ENCODE measurements at places on chromosomes 4 and X.

GRCh38 chr4:151105454-151106032 lies 6.1 kb downstream of the RPS3A start:
- no peak for DNase-seq

GRCh38 chr4:48270951-48271473 lies 1.4 kb upstream of the TEC start:
- DNase-seq: no peak

- DNase-seq: peak; percentile 15
Measured at GRCh38 chrX:24676403-24677024, 17.2 kb upstream of the POLA1 start.

DNA sequence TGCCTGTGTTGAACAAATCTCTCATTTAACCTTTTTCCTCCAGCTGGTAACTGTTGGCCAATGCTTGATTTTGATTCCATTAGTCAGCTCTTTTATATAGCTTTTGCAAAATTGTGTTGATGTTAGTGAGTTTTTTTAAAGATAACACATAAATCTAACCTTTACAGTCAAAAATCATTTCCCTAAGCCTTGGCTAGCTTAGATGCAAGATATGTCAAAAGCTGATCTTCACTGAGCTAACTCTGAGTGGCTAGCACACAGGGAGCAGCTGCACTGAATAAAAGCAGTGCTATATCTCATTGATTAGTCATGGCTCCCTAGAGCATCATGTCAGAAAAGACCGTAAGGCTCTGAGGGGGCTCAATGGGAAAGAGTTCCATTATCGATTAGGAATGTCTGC lies 78.7 kb downstream of the PPARGC1A start:
- no peak for DNase-seq

- no peak for DNase-seq
Measured at GRCh38 chrX:48540028-48540375, 488 bp downstream of the TBC1D25 start.

- DNase-seq: no peak
Measured at GRCh38 chr4:2936773-2937145, 26.4 kb downstream of the NOP14 start.

DNA sequence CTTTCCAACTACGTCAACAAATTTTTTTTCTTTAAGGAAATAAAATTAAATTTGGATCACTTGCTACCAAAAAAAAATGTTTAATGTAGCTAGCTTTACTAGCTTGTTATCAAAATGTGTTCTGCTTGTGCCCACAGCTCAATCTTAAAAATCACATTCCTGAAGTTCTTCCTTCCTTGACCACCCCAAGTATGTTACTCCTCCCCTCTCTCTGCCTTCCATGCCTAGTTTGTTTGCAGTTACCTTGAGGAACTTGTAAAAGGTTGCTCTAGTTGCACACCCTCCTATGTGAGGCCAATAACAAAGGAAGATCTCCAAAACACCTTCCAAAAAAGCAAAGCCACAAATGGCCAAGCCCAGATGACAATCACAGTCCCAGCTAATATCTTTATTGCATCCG lies 19.6 kb upstream of the TMEM184C start:
- no peak for DNase-seq

DNA sequence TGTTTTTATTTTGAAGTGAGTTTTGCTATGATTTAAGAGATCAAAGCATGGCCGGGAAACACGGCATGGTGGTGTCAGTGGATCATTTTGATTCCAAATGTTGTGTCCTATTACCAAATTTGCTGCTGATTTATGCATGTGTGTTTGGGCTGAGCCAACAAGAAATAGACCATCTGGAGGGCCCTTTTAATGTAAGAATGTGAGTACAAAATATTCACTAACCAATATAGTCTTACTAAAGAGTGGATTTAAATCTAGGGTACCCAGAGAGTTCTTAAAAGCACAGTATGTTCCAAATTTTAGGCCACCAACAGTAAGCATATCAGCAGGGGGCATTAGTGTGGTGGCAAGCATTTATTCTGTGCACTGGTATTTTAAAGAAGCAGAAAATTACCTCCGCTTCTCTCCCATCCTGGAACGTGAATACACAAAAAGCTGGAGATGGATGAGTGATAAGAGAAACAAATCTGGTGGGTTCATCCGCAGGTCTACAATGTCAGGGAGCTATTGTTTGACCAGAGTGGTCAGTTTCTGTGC lies 444.4 kb upstream of the IGFBP7 start:
- DNase-seq: no peak

DNA sequence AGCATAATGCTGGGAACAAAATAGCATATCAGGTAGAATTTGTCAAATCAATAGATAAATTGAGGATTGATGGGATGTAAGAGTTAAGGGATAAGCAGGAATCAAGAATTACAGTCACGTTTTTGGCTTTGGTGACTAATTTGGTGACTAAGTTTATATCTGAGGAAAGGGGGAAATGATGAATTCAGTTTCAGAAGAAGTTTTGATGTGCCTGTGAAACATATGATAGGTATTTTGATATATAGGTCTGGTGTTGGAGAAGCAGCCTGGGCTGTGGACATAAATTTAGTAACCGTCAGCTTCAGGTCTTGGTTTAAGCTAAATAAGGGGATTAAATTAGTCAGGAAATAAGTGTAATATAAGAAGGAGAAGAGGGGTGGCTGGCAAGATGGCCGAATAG lies 79.0 kb upstream of the EDA2R start:
- no peak for DNase-seq

DNA sequence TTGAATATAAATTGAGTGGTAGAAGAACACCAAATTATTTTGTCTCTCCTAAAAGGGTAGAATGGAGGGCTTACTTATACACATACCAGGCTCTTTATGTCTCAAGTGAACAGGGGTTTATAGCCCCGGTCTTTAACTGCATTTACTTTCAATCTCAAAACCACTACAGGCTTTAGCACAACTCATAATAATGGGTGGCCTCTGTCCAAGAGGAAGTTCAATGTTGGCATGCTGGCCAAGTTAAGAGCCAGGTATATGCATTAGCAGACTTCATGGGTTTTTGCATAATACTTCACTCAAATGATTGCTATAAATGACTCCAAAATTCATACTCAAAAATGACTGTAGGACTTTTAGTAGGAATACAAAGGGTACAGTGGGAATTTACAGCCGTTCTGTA lies 118.5 kb upstream of the OTUD4 start:
- DNase-seq: no peak

DNA sequence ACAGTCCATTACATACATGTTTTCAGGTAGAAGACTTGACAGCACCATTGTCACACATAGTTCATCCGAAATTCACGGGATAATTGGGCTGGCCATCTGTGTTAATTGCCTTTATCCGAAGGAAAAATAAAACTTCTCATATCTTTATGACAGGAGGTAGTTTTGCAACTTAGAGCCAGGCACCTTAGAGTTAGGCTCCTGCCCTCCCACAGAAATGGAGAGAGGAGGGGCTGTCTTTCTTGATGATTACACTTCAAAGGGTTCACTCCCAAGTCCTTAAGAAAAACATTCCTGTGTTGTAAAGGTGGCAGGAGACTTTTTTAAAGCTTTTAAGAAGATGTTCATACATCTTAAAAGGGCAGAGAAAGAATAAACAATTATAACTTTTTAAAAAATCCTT lies 10.5 kb upstream of the SCARB2 start:
- no peak for DNase-seq

DNA sequence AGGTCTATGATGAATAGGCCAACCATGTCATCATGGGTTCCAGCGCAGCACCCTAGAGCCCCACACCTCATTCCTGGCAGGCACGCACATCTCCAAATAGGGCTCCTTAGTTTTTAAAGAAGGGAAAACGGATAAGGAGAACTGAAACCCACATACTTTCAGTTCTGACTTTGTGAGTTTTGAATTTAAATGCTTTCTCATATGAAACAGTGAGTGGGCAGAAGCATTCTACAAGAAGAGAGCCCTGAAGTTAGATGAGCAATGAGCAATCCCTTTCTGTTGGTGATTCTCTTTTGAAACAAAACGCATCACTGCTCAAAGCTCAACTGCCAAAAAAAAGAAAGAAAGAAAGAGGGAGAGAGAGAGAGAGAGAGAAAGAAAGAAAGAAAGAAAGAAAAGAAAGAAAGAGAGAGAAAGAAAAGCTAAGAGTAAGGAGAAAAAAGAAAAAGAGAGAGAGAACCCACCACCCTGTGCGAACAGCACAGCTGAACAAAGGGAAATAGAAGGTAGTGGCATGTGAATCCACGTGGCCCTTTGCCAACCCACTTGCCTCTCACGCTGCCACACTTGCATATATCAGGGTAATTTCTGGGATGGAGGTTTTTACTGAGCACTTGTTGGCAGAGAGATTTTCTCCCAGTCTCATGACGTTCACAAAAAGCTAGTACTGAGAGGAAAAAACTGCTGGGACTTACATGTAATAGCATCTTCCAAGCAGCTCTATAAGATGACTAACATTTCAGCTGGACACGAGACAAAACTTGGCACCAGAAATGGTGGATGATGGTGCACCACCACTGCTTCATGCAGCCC lies 31.0 kb downstream of the TMSB4X start:
- peak; percentile 11 for DNase-seq

DNA sequence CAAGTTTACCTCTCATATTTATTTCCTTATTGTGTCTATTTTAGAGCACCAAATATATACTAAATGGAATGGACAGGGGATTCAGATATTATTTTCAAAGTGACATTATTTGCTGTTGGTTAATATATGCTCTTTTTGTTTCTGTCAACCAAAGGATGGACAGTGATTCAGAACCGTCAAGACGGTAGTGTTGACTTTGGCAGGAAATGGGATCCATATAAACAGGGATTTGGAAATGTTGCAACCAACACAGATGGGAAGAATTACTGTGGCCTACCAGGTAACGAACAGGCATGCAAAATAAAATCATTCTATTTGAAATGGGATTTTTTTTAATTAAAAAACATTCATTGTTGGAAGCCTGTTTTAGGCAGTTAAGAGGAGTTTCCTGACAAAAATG lies 6.2 kb downstream of the FGB start:
- no peak for DNase-seq

DNA sequence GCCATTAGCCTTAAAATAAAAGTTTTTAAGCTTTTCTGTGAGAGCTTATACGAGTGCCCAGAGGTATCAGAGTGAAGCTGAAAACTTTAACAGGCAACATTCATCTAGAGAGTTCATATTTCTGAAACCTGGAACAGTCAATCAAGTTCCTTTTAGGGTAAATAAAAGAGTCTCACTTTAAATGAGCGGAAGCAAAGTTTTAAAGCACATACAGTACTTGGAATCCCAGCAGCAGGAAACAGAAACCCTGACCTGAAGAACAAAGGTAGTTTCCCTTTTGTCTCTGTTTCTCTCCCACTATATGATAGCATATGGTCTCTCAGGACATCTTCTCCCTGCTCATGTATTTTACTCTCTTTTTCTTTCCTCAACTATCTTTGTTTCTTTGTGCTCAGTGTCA lies 153.0 kb downstream of the ASB9 start:
- no peak for DNase-seq

DNA sequence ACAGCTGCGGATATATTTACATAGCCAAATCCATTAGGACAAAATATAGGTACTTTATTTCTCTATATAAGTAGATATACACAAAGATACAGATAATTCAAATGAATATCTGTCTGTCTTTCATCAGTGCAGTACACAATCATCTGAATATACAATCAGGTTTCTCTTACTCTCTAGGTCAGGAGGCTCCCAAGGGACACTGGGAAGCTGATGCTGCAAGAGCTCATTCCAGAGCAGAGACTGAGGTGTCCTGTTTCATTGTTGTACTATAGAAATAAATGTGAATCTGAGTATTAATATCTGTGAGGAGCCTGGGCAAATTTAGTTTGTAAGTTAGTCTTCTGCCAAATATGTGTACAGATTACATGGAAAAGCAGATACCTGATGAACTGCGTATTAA lies 4.2 kb downstream of the TLL1 start:
- DNase-seq: no peak

- DNase-seq: no peak
Measured at GRCh38 chrX:17380221-17380620, 5.2 kb downstream of the NHS start.

- no peak for DNase-seq
Measured at GRCh38 chrX:152989292-152989658, 4.6 kb downstream of the PNMA5 start.

DNA sequence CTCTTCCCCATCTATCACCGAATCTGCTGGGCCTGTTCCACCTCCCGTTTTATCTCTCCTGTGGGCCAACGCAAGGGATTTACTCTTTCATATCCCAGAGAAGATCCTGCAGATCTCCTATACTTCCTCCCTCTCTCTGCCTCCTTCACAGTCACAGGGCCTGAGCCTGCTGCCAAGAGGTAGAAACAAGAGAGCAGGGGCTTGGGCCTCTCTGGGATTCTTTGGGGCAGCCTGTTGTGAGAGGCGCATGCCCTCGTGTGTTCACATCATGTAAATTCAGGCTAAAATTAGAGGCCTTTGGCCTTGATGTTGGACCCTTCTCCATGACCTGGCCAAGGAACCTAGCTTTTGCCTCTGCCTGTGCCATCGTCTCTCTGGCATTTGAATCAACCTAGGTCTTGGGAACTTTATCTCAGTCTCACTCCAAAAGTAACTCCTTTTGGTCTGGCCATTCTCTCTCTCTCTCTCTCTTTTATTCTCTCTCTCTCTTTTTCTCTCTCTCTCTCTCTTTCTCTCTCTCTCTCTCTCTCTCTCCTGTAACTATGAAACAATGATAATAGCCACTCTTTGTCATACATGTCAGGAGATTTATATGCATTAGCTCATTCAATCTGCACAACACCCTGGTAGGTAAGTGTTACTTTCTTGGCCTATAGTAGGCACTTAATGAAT lies 20.0 kb upstream of the EFNB1 start:
- DNase-seq: peak; percentile 13

DNA sequence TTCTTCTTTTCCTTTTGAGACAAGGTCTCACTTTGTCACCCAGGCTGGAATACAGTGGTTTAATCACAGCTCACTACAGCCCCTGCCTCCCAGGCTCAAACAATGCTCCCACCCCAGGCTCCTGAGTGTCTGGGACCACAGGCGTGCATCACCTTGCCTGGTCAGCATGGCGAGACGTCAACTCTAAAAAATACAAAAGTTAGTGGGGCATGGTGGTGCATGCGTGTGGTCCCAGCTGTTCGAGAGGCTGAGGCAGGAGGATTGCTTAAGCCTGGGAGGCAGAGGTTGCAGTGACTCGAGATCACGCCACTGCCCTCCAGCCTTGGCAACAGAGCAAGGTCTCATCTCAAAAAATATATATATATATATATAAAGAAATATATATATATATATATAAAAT lies 242.4 kb downstream of the SHOX start:
- DNase-seq: no peak

DNA sequence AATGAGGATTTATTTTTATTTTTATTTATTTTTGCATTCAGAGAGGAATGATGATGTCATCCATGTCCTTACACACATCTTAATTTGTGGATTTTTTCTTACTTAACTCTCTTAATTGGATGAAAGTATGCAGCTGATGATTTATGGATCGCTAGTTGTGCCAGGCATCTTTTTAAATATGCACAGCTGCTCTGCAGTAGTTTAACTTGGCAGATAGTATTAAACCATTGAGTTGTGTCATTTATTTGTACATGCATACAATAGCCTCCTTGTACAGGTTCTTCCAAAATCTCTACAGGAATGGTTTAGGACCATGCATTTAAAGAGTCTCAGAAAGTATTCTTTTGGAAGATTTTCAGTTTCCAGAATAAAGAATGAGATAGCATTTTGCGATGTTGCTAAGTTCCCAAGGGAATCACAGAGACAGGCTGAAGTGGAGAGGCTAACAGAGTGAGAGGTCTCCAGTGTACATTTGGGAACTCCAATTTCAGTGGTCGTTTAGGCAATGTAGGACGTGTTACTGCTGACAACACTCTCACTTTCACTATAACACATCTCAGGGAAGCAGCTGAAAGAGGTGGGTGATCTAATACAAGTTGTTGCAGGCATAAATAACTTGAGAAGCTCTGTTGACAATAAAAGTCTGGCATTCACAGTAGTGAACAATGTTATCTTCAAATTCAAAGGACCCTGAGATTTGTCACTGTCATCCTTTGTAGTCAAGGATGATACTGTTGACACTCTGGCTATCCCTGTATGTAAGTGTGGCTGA lies 49.9 kb upstream of the SCRG1 start:
- DNase-seq: peak; percentile 78
